Kidney capillary endothelial cell (primary cell): ENCODE measurements at places on chromosomes 5 and 9.

DNA sequence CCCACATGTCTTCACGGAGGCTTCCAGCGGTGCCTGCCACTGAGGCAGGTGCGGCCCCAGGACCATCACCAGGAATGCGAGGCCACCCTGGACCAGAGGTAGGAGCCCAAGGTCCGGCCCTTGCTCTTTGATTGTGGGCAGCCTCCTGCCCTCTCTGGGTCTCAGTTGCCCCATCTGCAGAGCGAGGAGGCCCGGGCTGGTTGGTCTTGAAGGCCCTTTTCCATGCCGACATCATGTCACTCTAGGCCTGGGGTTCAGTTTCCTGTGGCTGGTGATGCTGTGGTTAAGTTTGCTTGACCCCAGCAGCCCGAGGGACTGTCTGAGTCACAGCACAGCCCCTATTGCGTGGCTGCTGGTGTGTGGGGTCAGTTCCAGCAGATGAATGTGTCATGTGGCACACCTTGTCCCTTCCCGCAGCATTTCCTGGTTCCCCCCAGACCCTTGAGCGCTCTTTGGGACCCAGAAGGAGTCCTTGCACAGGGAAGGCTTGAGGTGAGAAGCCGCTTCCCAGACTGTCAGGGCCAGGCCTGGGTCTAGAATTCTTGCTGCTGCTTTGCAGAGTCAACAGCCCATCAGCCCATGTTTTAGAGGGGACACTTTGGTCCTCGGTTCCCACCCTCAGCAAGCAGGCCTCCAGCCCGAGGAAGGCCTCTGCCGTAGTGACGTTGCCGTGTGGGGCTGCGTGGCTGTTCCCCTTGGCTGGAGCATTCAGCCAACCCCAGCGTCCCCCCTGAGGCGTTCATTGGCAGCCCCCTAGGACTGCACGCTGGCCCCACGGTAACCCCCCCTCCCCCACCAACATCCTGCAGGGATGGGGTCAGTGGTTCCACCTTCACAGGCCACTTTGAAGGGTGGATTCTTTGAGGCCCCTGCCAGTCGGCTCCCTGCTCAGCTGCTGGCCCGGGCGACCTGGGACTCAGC, 31.0 kb upstream of the HMCN2 start:
- no peak for DNase-seq

GRCh38 chr9:132288966-132289365, 65.8 kb downstream of the SETX start:
- no peak for DNase-seq

DNA sequence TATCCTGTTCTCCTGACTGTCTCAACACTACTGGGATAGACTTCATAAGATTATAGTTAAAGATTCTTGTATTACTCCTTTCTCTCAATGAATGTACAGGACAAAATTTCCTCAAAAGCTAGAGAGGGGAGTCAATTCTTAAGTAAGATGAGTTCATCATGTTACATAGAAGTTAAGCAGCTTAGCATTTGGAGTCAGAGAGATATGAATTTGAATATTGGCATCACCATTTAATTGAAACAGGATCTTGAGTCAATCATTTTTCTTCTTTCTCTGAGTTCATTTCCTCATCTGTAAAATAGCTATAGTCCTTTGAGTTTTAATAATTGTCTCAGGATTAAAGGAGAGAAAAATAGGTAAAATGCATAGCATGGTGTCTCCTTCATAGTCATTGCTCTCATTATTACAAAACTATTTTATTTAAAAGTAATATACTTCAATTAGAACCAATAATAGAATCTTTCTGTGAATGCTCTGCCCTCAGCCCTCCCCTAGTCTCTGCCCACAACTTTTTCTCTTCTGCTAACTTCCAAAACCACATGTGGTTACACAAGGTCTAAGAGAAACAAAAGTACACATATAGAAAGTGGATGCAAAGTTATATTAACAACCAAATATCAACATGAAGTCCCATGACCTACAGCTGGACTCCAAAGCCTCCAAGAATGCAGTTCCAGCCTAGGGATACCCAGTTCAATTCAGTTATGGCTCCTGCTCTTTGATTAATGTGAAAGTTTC, 265.6 kb downstream of the TLE1 start:
- no peak for DNase-seq

DNA sequence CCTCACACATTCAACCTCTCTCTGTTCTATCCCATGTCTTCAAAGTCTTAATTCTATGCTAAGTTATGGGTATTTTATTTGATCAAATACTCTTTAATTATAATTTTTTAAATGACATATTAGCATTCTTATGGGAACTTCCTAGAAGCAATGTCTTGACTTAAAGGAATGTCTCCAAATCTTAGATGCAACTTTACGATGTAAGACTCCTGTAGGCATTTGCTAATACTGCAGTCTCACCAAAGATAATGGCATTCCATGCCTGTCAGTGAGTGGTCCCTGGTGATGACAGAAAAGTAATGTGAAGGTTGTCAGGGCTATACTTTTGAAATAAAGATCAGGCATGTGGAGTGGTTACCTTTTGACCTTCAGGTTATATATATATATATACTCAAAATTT, 1654.2 kb upstream of the WWC1 start:
- DNase-seq: no peak

GRCh38 chr5:133851521-133851920, 116.9 kb downstream of the C5orf15 start:
- no peak for DNase-seq

GRCh38 chr5:43422143-43422542, 10.0 kb upstream of the CCL28 start:
- no peak for DNase-seq

- no peak for DNase-seq
Measured at GRCh38 chr5:88662846-88663245, 220.1 kb downstream of the MEF2C start.

DNA sequence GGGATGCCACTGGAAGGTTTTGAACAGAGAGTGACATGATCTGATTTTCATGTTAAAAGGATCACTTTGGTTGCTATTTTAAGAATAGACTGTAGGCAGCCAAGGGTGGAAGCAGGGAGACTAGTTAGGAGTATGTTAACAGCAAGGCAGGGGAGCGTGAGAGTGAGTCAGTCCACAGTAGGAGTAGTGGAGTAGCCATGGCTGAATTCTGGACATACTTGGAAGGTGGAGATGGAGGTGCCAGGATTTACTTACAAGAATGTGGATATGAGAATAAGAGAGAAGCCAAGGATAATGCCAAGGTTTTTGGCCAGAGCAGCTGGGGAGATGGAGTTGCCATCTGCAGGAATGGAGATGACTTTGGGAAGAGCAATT, 118.8 kb downstream of the GALNT10 start:
- DNase-seq: no peak

GRCh38 chr9:72506615-72507014, 14.8 kb upstream of the TMC1 start:
- no peak for DNase-seq

- DNase-seq: no peak
Measured at GRCh38 chr5:15587916-15588315, 87.9 kb downstream of the FBXL7 start.

GRCh38 chr5:95284572-95285408, at the start of gene MCTP1:
Gene MCTP1 (minus strand): TSS chr5:95285094.
- DNase-seq: no peak

DNA sequence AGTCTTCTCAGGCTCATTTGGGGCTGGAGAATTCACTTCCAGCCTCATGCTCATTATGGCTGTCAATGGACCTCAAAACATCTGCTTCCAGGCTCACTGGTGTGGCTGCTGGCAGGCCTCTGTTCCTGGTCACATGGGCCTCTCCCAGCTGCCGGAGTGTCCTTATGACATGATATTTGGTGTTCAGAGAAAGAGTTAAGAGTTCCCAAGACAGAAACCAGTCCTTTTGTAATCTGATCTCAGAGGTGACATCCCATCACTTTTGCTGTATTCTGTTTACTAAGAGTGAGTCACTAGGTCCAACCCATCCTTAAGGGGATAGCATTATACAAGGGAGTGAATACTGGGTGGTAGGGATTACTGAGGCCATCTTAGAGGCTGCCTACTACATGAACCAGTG, 104.6 kb downstream of the CACNA1B start:
- no peak for DNase-seq
